ENCODE measurements at places on chromosomes 16 and 17.
A peak's percentile ranks its signal among the peaks of the same experiment; 100 is the strongest.

- peak; percentile 33 for DNase-seq
Observed at GRCh38 chr17:75895370-75896155, 1.2 kb downstream of the TRIM65 start.

GRCh38 chr17:64209983-64210382 lies 53.1 kb downstream of the TEX2 start:
- DNase-seq = no peak

DNA sequence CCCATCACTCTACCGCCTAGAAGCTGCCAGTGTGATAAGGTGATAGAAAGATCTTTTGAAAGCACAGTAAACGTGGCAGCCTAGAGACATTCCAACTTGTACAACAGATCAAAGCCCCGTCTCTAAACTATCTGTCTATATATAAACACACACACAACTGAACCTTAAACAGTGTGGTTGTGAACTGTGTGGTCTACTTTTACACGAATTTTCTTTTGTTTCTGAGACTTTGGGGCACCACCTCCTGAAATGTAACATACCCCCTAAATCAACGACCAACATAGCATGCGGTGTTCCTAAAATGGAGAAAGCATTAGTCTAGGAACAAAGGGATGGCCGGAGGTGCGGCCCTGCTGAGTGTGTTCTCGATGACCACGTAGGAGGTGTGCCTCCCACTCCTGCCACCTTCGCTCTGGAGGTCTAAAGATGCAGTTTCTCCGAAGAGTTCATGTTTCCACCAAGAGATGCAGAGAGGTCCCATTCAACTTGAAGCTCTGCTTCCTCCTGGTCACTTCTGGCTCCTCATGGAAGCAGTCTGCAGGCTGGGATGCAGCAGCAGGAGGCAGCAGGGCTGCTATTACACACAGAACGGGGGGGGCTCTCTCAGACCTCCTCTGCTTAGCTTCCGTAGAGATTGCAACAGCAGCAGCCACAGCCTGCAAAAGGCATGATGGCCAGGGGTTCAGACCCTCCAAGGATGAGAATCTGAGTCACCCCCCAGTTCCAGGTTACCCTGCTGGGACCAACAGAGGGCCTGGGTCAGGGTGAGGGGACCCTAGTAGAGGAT lies 22.6 kb upstream of the USP10 start:
- DNase-seq = no peak

DNA sequence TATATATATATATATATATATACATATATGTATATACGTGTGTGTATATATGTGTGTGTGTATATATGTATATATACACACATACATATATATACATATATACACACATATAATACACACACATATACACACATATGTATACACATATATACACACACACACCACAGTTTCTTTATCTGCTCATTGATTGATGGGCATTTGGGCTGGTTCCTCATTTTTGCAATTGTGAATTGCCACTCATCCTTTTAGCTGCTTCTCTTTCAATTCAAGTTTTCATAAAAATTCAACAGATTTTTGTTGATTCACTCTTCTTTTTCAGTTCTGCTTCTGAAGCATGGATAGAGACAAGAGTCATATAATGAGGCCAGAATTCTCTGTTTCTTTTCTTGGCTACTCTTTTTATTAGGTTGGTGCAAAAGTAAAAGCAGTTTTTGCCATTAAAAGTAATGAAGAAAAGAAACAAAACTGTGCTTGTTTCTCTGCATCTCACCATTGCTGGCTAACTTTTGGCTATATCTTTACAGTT lies 44.5 kb downstream of the SLFN5 start:
- no peak for DNase-seq

GRCh38 chr16:6918646-6919045 lies 414.0 kb upstream of the RBFOX1 start:
- no peak for DNase-seq

GRCh38 chr17:19746517-19746916 lies 1.6 kb downstream of the ALDH3A1 start:
- DNase-seq = no peak

- peak; percentile 85 for DNase-seq
Observed at GRCh38 chr17:20187049-20187448, 177.9 kb downstream of the SPECC1 start.

DNA sequence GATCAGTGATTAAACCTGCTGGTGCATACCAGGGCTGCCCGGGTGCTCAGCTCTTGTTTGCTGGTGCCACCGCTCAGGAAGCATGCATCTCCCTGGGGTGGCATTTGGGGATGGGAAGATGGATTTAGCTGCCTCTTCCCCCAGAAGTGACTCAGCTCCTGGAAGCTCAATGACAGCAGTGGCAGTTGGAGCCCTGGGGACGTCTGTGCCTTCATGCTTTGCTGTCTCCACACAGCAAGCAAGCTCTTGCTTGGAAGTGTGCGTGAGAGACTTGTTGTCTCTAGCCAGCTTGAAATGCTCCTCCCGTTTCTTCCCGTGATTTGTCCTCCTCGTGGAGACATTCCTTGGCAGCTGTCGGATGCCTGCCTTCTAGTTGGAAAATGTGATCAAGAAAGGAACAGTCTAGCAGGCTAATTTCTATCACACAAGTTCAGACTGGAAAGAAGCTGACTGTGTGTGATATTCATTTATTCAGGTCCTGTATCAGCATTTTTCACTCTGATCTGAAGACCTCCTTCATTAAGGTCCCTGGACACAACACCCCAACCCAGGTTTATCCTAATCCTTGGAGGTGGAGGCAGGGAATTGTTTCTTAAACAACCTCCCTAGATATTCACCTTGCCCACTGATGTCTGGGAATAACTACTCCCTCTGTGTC lies 73.0 kb downstream of the BMERB1 start:
- DNase-seq = peak; percentile 35

DNA sequence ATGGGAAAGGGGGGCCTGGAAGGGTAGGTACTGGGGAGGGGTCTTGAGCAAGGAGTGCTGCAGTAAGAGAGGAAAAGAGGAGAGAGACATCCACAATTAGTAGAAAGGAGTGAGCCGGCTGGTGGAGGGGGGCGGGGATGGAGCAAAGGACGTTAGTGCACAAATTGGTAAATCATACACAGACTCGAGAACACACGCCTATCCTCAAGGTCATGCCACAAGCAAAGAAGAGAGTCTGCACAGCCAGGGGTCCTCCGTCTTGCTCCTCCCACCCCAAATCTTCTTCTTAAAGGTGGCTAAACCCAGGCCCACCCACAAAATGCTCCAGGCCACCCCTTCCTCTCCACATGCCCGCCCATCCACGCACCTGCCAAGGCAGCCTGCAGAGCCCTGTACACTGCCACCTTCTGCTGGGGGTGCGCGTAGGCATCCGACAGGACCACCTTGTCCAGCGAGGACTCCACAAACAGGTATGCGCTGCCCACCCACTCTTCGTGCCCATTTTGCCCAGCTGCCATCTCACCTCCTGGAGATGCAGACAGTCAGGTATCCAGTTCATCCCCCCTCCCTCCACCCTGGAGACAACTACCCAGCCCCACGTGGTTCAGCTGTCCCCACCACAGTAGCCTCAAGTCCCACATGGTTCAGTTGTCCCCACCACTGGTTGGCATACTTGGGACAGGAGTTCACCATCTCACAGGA lies 3.4 kb downstream of the TRADD start:
- no peak for DNase-seq

DNA sequence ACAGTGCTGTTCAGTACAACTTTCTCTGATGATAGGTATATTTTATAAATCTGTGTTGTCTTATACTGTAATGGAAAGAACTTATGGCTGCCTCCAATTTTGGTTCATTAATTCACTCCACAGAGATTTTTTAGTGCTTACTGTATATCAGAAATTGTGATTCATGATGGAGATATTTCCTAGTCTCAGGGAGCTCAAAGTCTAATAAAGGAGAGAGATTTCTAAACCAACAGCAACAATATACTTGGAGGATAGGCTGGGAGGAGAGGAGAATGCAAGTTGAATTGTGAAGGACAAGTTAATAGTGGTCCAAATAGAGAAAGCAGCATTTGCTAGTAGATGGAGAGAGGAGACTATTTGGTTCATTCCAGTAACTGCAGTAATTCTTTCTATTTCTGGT lies 63.5 kb downstream of the TANC2 start:
- peak; percentile 30 for DNase-seq

DNA sequence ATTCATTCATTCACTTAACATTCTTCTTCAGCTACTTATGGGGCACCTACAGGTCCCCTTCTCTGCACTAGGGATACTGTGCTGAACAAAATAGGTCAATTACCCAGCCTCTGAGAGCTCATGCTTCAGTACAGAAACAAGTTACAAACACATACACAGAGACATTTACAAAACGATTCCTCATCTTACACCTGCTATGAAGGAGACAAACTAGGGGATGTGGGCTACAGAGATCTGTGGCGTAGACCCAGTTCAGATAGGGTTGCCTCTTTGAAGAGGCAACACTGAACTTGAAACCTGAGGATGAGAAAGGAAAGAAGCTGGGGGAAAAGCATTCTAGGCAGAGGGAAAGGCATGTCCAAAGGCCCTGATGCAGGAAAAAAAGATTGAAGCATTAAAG lies 5.2 kb downstream of the IL21R start:
- DNase-seq = no peak

- no peak for DNase-seq
Observed at GRCh38 chr17:68289473-68289872, 1.5 kb downstream of the SLC16A6 start.

GRCh38 chr17:37699285-37699973 lies 45.4 kb downstream of the HNF1B start:
- no peak for DNase-seq

DNA sequence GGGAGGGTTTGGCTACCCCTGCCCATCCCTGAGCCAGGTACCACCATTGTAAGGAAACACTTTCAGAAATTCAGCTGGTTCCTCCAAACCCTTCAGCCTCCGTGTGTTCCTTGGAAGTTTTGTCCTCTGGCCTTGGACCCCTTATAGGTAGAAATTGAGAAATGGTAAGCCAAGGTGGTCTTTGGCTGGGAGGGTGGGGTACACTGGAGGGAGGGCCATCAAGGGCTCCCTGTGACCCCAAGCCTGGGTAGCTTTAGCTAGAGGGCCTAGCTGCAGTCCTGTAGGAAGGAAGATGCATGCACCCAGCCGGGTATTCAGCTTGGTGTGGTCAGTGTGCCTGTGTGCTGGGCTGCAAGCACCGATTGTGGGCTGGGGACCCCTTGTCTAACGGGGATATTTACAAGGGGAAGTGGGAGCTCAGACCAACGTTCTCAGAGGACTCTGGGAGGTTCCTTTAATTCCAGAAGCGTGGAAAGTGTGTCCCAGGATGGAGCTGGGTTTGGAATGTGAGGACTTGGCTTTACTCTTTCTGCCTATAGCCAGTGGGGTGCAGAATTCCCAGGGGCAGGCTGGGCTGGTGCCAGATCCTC lies 6.8 kb downstream of the NAT9 start:
- DNase-seq = no peak

- no peak for DNase-seq
Observed at GRCh38 chr16:63613701-63614100, 1508.2 kb downstream of the CDH11 start.

DNA sequence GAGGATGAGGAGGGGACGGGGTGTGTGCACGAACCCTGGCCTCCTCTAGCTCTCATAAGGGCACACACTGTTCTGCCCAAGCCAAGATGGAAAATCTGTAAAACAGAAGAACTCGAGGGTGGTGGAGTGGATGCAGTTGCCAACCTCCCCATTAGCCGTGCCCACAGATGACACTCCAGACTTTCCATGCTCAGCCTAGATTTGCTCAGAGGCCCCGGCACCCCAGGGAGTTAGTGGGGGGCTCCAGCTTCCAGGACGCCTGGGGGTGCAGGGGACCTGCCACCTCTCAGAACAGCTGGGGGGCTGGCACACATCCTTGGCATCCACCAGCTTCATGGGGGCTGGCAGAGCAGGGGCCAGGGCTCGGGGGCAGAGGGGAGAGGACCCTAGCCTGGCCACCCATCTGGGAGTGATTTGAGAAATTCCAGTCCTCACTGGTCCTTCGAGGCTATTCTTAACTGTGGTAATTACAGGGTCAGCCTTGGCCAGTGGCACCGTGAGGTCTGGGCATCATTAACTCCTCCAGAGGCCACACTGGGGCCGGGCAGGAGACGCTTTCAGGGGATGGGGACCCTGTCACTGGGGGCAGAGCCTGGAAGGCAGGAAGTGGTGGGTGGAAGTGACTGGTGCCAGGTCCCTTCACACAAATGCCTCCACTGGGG lies 14.3 kb downstream of the VASN start:
- DNase-seq = no peak

DNA sequence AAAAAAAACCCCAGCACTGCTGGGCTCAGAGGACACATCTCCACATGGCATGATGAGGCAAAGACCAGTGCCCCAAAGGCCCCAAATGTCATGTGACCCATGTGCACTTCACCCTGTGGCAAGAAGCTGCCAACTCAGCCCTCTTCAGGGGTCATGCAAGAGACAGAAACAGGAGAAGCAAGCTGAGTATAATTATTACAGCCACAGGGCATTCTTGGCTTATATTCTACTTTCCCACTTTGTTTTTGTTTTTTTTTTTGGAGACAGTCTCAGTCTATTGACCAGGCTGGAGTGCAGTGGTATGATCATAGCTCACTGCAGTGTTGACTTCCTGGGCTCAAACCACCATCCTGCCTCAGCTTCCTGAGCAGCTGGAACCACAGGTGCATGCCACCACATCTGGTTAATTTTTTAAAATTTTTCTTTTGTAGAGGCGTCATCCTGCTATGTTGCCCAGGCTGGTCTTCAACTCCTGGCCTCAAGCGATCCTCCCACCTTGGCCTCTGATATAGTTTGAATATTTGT lies 32.7 kb upstream of the LITAF start:
- no peak for DNase-seq

DNA sequence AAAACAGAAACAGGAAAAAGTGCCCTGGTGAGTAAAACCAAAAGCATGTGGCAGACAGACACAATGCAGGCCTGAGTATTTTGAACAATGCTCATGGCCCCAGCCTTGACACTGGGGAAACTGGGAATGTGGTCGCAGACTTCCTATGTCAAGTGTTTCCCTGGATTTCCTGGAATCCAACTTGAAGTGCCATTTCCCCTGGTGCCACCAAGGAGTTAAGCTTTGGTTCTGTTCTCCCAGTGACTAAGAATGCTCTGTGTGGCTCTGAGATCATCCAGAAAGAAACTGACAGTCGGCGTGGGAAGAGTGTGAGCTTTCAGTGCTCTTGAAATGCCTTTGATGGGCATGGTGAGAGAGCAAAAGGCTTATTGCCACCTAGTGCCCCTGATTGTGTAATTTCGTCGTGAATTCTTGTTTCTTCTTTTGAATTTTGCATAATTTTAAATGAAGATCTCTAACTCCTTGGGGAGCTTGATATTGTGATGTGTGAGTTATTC lies 96.0 kb downstream of the YPEL2 start:
- DNase-seq = peak; percentile 80
